Activated T-helper 2 cell treated with anti-CD3 and anti-CD28 coated beads, Interferon-gamma antibody, Interleukin-2, Interleukin-4, amounts not matched to agents 10 μg/mL and 5 μg/mL and 100 μg/mL, durations not matched to agents 14 hours and 24 hours and 36 hours (primary cell): ENCODE measurements at places on chromosomes 16 and 17. TPM values are rescaled to one million over a fixed set of nuclear protein-coding genes. Genes with fewer than 3 reads are reported as not detected.

Gene KRT14
- total RNA-seq: not detected in 2 replicates

Gene GAS7
- total RNA-seq: 0.18 TPM in 1 of 2 replicates, not detected in the other

Gene SHISA6
- not detected in 2 replicates for total RNA-seq

GRCh38 chr17:78307887-78308638, 51.8 kb downstream of the SOCS3 start:
- DNase-seq: no peak
- peaks cover 3% of the 10 kb centered on the region for H3K4me1 ChIP-seq
- peaks cover 17% of the 10 kb centered on the region for H3K27me3 ChIP-seq
- H3K4me3 ChIP-seq: no peak overlapping the region
- H3K36me3 ChIP-seq: peaks cover 3% of the 10 kb centered on the region
- no peak overlapping the region for H3K27ac ChIP-seq

DNA sequence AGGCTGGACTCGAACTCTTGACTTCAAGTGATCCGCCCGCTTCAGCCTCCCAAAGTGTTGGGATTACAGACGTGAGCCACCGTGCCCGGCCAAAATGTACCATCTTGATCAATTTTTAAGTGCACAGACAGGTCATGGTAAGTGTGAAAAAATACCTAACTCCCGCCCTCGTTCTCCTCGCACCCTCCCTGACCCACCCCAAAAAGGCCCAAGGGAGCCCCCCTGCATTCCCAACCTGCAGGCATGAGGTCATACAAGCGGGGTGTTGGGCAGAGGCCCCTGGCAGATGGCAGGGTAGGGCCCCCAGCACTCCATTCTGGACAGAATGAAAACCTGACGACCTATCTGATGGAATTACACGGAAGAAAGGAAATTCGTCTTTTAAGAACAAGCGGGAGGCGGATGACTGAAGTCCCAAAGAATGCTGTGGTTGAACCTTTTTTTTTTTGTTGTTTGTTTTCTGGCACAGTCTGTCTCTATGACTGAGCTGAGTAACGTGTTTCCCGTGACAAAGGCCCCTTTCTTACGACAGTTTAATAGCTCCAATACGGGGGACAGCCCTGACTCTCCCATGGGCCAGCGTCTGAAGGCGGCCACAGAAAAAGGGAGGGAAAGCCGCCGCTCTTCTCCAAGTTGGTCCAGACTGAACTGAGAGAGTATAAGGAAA, 376.4 kb downstream of the SLC39A11 start:
- H3K27ac ChIP-seq: no peak overlapping the region
- DNase-seq: no peak
- no peak overlapping the region for H3K4me3 ChIP-seq
- H3K4me1 ChIP-seq: peaks cover 35% of the 10 kb centered on the region
- H3K27me3 ChIP-seq: no peaks in the 10 kb centered on the region
- peaks cover 20% of the 10 kb centered on the region for H3K36me3 ChIP-seq

GRCh38 chr16:30902029-30902972, 5.9 kb downstream of the CTF1 start:
- H3K27me3 ChIP-seq: no peaks in the 10 kb centered on the region
- peaks cover 28% of the 10 kb centered on the region for H3K4me1 ChIP-seq
- DNase-seq: peak; percentile 60
- H3K4me3 ChIP-seq: peak overlapping the region; percentile 96
- H3K36me3 ChIP-seq: peaks cover 7% of the 10 kb centered on the region
- peak overlapping the region; percentile 100 for H3K27ac ChIP-seq

Gene NPTX1
- 5.2 and 5.7 TPM in 2 replicates for total RNA-seq

DNA sequence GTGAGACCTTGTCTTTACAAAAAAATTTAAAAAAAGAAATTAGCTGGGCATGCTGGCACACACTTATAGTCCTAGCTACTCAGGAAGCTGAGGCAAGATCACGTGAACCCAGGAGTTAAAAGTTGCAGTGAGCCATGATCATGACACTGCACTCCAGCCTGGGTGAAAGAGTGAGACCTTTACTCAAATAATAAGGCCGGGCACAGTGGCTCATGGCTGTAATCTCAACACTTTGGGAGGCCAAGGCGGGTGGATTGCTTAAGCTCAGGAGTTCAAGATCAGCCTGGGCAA, 11.5 kb upstream of the RIPOR1 start:
- no peaks in the 10 kb centered on the region for H3K36me3 ChIP-seq
- no peaks in the 10 kb centered on the region for H3K27me3 ChIP-seq
- H3K4me1 ChIP-seq: peaks cover 20% of the 10 kb centered on the region
- H3K27ac ChIP-seq: no peak overlapping the region

- H3K4me3 ChIP-seq: peak overlapping the region; percentile 86
- peak overlapping the region; percentile 99 for H3K27ac ChIP-seq
- peaks cover 58% of the 10 kb centered on the region for H3K4me1 ChIP-seq
- peaks cover 10% of the 10 kb centered on the region for H3K36me3 ChIP-seq
Observed at GRCh38 chr17:35541434-35541833, 4.0 kb upstream of the SLFN12L start.

- no peak overlapping the region for H3K27ac ChIP-seq
- peaks cover 87% of the 10 kb centered on the region for H3K36me3 ChIP-seq
- no peaks in the 10 kb centered on the region for H3K27me3 ChIP-seq
- peaks cover 8% of the 10 kb centered on the region for H3K4me1 ChIP-seq
- no peak for DNase-seq
Observed at GRCh38 chr17:48927978-48928745, 16.5 kb downstream of the SNF8 start.

DNA sequence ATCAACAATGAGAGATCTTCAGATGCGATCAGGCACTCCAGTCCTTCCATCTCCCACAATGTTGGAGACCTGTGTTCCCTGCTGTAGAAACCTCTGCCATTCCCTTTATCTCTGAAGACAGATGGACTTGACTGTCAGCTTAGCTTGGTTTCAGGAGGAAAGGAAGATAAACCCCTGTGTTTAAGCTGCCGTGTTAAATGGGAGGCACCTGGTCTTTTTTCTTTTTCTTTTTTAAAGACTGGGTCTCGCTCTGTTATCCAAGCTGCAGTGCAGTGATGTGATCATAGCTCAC, 63.1 kb downstream of the USP22 start:
- H3K4me1 ChIP-seq: peaks cover 2% of the 10 kb centered on the region
- no peak for DNase-seq
- peaks cover 15% of the 10 kb centered on the region for H3K27me3 ChIP-seq
- no peak overlapping the region for H3K4me3 ChIP-seq

Gene AATK
- 0.48 and 0.89 TPM in 2 replicates for total RNA-seq

Gene TP53TG3D
- total RNA-seq: not detected in 2 replicates

- no peaks in the 10 kb centered on the region for H3K27me3 ChIP-seq
- no peak for DNase-seq
- H3K36me3 ChIP-seq: peaks cover 31% of the 10 kb centered on the region
- H3K27ac ChIP-seq: no peak overlapping the region
- H3K4me3 ChIP-seq: no peak overlapping the region
Observed at GRCh38 chr16:89290887-89291286, 73.4 kb downstream of the ZNF778 start.

- H3K36me3 ChIP-seq: no peaks in the 10 kb centered on the region
- no peaks in the 10 kb centered on the region for H3K4me1 ChIP-seq
- no peaks in the 10 kb centered on the region for H3K27me3 ChIP-seq
- DNase-seq: no peak
- no peak overlapping the region for H3K27ac ChIP-seq
- H3K4me3 ChIP-seq: no peak overlapping the region
Observed at GRCh38 chr17:8542599-8543502, 87.7 kb downstream of the MYH10 start.

DNA sequence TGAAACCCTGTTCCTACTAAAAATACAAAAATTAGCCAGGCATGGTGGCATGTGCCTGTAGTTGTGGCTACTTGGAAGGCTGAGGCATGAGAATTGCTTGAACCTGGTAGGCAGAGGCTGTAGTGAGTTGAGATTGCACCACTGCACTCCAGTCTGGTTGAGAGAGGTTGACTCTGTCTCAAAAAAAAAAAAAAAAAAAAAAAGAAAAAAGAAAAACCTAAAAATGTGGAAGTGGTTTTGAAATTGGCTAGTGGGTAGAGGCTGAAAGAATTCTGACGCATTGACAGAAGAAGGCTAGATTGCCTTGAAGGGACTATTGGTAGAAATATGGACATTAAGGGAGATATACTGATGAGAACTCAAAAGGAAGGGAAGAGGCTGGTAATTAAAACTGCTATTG, 33.6 kb upstream of the CPPED1 start:
- no peak for DNase-seq
- no peak overlapping the region for H3K4me3 ChIP-seq
- H3K4me1 ChIP-seq: peaks cover 6% of the 10 kb centered on the region
- no peak overlapping the region for H3K27ac ChIP-seq
- H3K27me3 ChIP-seq: peaks cover 10% of the 10 kb centered on the region

Gene CSH2
- not detected in 2 replicates for total RNA-seq

Gene TPSG1
- total RNA-seq: not detected in 2 replicates

Gene ARHGDIG
- 0.82 TPM in 1 of 2 replicates, not detected in the other for total RNA-seq

Gene IL32
- 773 and 798 TPM in 2 replicates for total RNA-seq

DNA sequence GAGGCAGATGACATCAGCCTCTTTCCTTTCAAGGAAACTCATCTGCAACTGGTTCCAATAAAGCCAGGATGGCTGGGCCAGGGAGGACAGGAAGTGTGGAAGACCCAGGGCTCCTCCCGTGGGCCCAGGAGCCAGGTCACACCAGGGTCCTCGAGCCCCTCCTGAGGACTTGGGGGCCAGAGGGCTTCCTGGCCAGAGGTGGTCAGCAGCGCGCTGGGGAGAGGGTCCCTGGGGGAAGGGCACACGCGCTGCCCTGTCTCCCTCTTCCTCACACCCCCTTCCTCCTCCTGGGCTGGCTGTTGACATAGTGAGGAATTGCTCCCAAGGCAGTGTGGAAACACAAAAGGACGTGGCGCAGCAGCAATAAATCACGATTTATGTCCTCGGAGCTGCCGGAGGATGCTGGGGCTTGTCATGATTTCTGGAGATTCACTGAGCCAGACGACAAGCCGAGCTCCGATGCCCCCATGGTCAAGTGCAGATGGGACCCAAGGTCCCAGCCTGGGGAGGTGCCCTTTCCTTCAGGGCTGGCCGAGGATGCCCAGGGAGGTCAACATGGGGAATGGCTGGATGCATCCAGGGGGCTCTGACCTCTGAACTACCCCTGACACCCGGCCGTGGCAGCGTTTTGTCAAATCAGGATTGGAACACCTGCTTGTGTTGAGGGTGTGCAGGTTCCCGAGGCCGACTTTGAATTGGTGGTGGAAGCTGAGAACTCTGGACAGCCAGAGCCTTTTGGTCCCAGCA, 152.6 kb downstream of the IRF8 start:
- peaks cover 17% of the 10 kb centered on the region for H3K27me3 ChIP-seq
- H3K4me1 ChIP-seq: no peaks in the 10 kb centered on the region
- H3K36me3 ChIP-seq: no peaks in the 10 kb centered on the region
- no peak overlapping the region for H3K4me3 ChIP-seq

GRCh38 chr17:4566785-4567184, 6.4 kb upstream of the GGT6 start:
- DNase-seq: no peak
- no peaks in the 10 kb centered on the region for H3K36me3 ChIP-seq
- H3K4me1 ChIP-seq: peaks cover 36% of the 10 kb centered on the region
- peaks cover 7% of the 10 kb centered on the region for H3K27me3 ChIP-seq

Gene FBXO39
- 0.11 TPM in 1 of 2 replicates, not detected in the other for total RNA-seq

GRCh38 chr17:77453613-77454241, 313.0 kb downstream of the SEC14L1 start:
- H3K27me3 ChIP-seq: no peaks in the 10 kb centered on the region
- peak; percentile 52 for DNase-seq
- peaks cover 67% of the 10 kb centered on the region for H3K36me3 ChIP-seq
- peaks cover 52% of the 10 kb centered on the region for H3K4me1 ChIP-seq
- H3K27ac ChIP-seq: peak overlapping the region; percentile 93

- peaks cover 33% of the 10 kb centered on the region for H3K27me3 ChIP-seq
- peaks cover 3% of the 10 kb centered on the region for H3K36me3 ChIP-seq
- H3K27ac ChIP-seq: no peak within 1 kb of the TSS
Observed at GRCh38 chr17:42180922-42181850, at the start of gene KCNH4. Gene KCNH4 (minus strand): TSS chr17:42181142. CDS start chr17:42180945, 197 bp downstream.

Gene C17orf78
- total RNA-seq: not detected in 2 replicates

- peaks cover 5% of the 10 kb centered on the region for H3K4me1 ChIP-seq
- DNase-seq: no peak
- no peaks in the 10 kb centered on the region for H3K36me3 ChIP-seq
Observed at GRCh38 chr17:79818026-79818758, 21.0 kb downstream of the CBX4 start.

GRCh38 chr16:79597277-79598062, 3.1 kb downstream of the MAF start:
- H3K4me1 ChIP-seq: peaks cover 42% of the 10 kb centered on the region
- no peaks in the 10 kb centered on the region for H3K27me3 ChIP-seq
- no peak for DNase-seq
- peak overlapping the region; percentile 87 for H3K4me3 ChIP-seq
- peaks cover 63% of the 10 kb centered on the region for H3K36me3 ChIP-seq
- peak overlapping the region; percentile 89 for H3K27ac ChIP-seq

DNA sequence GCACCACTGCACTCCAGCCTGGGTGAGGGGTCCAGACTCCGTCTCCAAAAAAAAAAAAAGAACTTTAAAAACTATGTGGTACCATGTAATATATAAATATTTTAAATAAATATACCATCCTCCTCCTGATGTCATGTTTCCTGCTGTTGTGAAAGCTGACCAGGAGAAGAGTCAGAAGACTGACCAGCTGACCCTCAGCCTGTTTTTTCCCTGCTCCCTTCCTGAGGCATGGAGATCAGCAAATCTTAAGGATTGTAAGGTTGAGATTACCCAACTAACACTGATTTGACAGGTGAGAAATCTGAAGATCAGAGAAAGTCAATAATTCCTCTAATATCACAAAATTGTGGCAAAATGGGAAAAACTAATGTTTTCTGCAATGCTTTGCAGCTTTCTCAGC, 18.1 kb downstream of the NCOR1 start:
- H3K4me1 ChIP-seq: peaks cover 20% of the 10 kb centered on the region
- peaks cover 45% of the 10 kb centered on the region for H3K36me3 ChIP-seq
- no peak overlapping the region for H3K27ac ChIP-seq
- H3K27me3 ChIP-seq: no peaks in the 10 kb centered on the region
- H3K4me3 ChIP-seq: no peak overlapping the region
- DNase-seq: no peak

DNA sequence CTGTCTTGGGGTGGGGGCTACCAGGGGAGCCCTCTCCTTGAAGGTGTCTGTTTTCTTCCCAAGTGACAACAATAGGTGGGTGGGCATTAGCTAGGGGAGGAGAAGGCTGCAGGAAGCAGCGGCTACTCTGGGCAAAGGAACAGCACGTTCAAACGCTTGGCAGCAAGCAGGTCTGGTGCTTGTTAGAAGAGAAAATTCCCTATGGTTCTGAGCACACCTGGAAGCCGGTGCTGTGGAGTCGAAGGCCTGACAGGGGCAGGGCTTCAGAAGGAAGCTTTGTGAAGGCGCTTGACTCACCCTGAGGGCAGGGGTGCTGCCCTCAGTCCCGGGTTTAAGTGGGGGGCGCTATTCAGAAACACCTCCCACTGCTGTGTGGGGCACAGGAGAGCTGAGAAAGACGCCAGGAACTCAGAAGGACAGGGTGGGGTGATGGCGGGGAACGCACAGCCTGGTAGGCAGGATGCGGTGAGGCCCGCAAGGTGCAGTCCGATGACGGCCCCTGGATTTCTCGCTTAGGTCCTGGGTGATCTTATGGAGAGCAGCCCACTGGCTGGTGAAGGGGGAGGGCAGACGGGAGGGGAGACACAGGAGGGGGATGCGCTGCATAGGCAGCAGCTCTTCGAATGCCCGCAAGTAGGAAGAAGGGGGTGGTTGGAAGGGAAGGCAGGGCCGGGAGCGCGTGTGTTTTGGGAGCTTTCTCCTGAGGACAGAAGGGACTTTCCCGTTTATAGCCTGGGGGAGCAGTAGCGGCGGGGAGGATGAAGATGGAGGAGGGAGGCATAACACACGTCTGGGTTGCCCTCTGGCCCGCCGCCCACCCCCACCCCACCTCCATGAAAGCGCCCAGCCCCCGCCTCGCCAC, 3.2 kb downstream of the GJD3 start:
- peaks cover 17% of the 10 kb centered on the region for H3K4me1 ChIP-seq
- peaks cover 5% of the 10 kb centered on the region for H3K36me3 ChIP-seq
- H3K27ac ChIP-seq: no peak overlapping the region
- DNase-seq: no peak

GRCh38 chr17:12064395-12064794, 43.7 kb downstream of the MAP2K4 start:
- H3K27ac ChIP-seq: no peak overlapping the region
- no peak for DNase-seq
- H3K4me3 ChIP-seq: no peak overlapping the region
- H3K36me3 ChIP-seq: peaks cover 20% of the 10 kb centered on the region

Gene NIP7
- 60.5 and 60.8 TPM in 2 replicates for total RNA-seq

Gene ACSM5
- not detected in 2 replicates for total RNA-seq
